ENCODE measurements at places on chromosomes 5 and 9.

DNA sequence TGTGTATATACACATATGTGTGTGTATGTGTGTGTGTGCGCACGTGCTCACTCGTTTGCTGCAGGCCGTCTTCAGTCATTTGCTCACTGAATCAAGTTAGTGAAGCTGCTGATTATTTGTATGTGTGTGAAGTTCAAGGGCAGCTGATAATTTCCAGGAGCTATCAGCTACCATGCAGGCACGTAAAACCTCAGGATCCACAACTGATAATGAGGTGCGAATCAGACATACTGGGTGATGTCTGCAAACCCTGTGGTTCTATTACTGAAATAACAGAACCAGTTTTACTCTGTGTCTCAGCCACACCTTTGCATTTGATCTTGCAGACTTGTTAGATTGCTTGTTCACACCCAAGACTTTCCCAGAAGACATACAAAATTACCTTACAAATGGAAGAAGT is 257.6 kb downstream of the TAF11L14 start:
- DNase-seq, result no peak
- no peak overlapping the region for H3K4me3 ChIP-seq
- no peaks in the 10 kb centered on the region for H3K27me3 ChIP-seq
- H3K4me1 ChIP-seq, result no peaks in the 10 kb centered on the region
- H3K36me3 ChIP-seq, result no peaks in the 10 kb centered on the region
- H3K27ac ChIP-seq, result no peak overlapping the region

- peaks cover 4% of the 10 kb centered on the region for H3K4me1 ChIP-seq
- no peaks in the 10 kb centered on the region for H3K36me3 ChIP-seq
- H3K27me3 ChIP-seq, result peaks cover 4% of the 10 kb centered on the region
- DNase-seq, result no peak
Observed at GRCh38 chr5:68122439-68123328, 92.9 kb upstream of the PIK3R1 start.

GRCh38 chr5:9112520-9113291 is 433.2 kb downstream of the SEMA5A start:
- DNase-seq, result no peak
- peaks cover 22% of the 10 kb centered on the region for H3K36me3 ChIP-seq
- H3K4me3 ChIP-seq, result no peak overlapping the region
- no peaks in the 10 kb centered on the region for H3K27me3 ChIP-seq
- no peak overlapping the region for H3K27ac ChIP-seq
- H3K4me1 ChIP-seq, result no peaks in the 10 kb centered on the region

DNA sequence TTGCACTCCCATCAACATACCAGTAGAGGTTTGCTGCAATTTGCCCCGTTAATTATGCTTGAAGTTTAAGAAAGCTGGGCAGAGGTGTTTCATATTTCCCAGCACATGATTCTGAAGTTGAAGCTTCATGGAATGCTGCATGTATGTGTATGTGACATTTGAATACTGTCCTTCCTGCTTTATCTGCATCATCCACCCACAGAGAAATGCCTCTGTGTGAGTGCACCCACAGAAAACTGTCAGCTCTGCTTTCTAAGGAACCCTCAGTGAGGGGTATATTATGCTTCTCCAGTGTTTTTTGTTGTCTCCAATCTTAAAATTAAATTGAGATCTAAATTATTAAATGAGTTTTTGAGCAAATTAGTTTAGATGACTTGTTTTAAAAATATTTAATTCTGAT is 358.1 kb upstream of the PIK3R1 start:
- H3K27me3 ChIP-seq, result no peaks in the 10 kb centered on the region
- H3K36me3 ChIP-seq, result no peaks in the 10 kb centered on the region
- H3K27ac ChIP-seq, result no peak overlapping the region
- no peak for DNase-seq

DNA sequence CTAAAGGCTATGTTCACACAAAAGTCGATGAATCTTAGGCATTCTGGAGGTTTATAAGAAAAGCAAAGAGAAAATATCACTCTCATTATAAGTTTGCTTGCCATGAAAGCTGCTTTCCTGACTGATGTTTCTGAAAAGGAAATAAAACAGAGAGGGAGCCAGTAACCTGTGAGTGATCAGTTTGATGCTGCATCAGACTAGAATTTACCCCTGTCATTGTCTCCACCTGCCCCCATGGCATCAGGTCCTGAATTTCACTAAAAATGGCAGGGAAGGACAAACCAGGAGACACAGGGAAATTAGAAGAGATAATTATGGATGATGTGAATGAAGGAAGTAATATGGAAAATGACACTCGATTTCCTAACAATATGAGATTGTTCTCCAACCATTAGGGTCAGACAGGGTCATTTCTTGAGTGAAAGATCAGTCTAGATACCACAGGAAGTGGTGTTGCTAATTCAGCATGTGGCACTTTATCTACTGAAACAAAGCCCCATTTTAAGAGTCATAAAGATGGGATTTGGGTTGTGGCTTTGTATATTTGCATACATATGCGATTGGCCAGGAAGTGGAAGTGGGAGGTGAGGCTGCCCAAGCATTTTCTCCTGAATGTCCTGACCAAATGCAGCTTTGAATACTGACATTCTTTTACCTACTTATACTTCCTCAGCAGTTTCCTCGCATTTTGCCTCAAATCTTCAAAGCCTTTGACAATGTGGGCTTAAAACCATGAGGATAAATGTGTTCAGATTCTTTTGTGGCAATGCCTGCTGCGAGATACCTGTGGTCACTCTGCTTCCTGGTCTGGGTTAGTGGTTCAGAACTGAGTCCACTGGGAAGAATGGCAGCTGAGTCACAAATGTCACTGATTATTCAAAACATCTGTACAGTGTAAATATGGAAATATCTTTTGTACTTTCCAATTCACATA is 29.7 kb downstream of the MEGF10 start:
- H3K36me3 ChIP-seq, result no peaks in the 10 kb centered on the region
- no peak overlapping the region for H3K27ac ChIP-seq
- H3K4me1 ChIP-seq, result no peaks in the 10 kb centered on the region
- DNase-seq, result no peak
- H3K27me3 ChIP-seq, result peaks cover 2% of the 10 kb centered on the region
- H3K4me3 ChIP-seq, result no peak overlapping the region

- no peak overlapping the region for H3K4me3 ChIP-seq
- no peaks in the 10 kb centered on the region for H3K36me3 ChIP-seq
- H3K4me1 ChIP-seq, result peaks cover 12% of the 10 kb centered on the region
- peaks cover 6% of the 10 kb centered on the region for H3K27me3 ChIP-seq
- no peak overlapping the region for H3K27ac ChIP-seq
- no peak for DNase-seq
Observed at GRCh38 chr5:54993318-54993717, 7.9 kb upstream of the ESM1 start.

DNA sequence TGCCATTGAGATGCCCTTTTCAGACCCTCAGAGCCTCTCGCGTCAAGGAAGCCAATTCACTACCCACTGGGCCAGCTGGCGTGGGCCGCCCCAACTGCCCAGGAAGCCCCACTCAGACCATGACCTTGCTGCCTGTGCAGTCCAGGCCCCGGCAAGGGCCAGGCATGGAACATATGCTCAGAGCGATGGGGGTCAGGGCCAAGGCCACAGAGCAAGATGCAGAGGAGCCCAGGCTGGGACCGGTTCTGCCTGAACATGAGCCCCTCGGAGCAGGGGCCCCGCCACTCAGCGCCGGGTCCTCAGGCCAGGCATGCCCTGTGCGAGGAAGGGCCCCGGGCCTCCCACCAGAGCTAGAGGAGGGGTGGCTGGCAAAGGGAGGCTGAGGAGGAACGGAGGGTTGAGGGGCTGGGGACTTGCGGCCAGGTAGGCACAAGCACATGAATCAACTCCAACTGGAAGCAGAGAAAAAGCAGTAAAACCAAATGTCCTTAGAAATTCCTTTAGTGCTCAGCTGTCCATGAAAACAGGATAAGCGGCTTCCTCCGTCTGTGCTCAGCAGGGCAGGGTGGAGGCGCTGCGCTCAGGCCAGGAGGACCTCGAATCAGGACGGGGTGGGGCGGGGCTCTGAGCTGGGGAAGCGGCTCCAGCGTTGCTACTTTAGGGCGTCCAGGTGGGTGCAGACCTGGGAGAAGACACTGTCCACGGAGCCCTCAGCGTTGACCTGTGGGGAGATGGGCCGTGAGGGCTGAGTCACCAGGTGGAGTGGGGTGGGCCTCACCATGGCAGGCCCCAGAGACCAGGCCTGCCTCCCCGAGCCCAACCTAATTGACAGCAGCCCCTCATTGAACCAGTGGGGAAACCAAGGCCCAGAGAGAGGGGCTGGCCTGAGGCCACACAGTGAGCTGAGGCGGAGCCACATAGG is 9.9 kb downstream of the AK1 start:
- no peak overlapping the region for H3K27ac ChIP-seq
- peaks cover 5% of the 10 kb centered on the region for H3K36me3 ChIP-seq
- no peak overlapping the region for H3K4me3 ChIP-seq
- DNase-seq, result no peak
- no peaks in the 10 kb centered on the region for H3K27me3 ChIP-seq
